Activated gamma-delta T cell treated with Interleukin-2 at 50 U/mL for 16 hours (primary cell): ENCODE measurements at places on chromosomes 4 and X.

DNA sequence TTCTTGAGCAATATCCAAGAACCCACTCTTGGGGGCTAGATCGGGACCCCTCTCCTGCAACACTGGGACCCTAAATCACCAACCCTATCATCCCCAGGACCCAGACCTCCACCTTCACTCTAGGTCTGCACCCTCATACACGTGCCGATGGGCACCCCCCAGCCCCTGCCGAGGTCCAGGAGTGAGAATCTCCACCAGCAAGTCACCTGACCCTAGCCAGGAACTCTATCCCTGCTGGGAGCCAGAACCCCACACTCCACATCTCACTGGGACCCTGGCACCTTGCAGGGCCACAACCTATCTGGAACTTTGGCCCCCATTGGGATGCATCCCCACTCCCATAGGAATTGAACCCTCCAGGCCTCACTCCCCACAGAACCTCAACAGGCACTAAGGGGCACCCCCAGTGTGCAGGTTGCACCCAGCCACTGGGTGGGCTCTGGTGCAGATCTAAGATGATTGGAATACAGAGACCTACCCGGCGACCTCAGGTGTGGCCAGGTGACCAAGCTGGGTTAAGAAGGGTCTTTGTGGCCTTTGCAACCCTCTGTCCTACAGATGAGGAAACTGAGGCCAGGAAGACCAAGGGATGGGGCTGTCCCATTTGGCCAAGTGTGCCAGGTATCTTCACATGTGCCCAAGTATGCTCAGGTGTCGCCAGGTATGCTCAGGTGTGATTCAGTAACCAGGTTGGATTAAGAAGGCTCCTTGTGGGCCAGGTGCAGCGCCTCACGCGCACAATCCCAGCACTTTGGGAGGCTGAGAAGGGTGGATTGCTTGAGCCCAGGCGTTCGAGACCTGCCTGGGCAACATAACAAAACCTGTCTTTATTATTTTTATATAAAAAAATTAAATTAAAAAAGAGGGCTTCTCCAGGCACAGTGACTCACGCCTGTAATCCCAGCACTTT lies 3.1 kb upstream of the DHRSX start:
- no peak for DNase-seq

DNA sequence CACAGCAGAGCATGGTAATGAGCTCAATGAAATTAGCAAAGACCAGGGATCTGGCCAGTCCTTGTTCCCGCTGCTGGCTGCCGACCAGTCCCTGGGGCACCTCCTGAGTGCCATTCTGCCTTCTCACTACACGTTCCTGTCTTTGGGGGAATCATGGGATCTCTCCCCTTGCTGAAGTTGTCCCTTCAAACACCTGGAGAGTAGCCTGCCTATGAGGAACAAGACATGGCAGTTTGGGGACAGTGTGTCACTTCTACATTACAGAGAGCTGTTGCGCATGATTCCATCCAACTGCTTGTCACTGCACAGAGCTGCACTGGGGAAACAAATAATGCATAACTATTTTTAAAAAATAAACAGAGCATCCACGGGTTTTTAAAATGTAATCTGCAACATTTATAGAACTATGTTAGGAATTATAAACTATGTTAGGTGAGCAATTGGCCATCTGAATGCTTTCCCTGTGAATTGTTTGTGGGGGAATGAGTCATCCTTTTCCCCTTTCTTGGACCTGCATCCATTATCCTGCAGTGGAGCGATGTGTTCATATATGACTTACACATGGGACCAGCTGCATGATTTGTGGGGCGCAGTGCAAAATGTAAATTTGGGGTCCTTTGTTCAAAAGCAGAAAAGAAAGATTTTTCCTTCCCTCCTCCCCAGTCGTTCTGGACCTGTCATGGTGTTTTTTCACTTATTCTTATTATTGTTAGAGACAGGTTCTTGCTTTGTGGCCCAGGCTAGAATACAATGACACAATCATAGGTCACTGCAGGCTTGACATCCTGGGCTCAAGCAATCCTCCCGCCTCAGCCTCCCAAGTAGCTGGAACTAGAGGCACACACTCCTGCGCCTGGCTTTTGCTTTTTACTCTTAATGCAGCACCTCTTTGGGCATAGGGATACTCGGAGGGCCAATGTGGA lies 115.0 kb upstream of the TBL1X start:
- no peak for DNase-seq

GRCh38 chr4:40606239-40606767 lies 23.4 kb downstream of the RBM47 start:
- no peak for DNase-seq

- no peak for DNase-seq
Observed at GRCh38 chr4:171288816-171289432, 524.3 kb upstream of the GALNTL6 start.

GRCh38 chr4:158020734-158021346 lies 152.0 kb downstream of the GASK1B start:
- no peak for DNase-seq

GRCh38 chr4:7831330-7831729 lies 108.3 kb downstream of the AFAP1 start:
- DNase-seq = no peak

DNA sequence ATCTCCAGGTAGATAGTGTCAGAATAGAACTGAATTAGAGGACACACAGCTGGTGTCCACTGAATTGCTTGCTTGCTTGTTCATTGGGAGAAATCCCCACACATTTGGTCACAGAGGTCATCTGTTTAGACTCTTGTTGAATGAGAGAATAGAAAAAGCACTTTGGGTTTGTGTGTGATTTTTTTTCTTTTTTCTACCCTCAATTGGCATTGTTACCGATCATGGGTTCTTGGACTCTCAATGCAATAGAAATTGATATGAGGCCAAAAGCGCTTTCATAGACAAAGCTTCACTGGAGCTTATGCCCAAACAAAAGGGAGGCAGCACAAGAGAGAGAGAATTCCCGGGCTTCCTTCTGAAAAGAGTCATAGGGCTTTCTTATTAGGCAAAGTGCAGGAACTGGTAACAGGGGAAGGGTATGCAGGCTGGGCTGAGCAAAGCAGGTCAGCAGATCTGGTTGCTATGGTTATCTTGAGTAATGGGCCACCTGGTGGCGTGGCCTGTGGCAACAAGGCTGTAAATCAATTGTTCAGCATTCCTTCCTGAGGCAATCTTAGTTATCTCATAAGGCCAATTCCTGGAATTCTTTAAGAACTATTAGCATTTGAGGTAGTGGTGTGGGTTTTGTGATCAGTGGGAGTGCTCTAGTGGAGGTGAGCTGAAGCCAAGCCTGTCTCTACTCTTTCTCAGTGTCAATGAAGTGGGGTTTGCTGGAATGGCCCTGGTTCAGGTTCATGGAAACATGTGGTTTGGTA lies 5.3 kb upstream of the GPR82 start:
- DNase-seq = no peak

DNA sequence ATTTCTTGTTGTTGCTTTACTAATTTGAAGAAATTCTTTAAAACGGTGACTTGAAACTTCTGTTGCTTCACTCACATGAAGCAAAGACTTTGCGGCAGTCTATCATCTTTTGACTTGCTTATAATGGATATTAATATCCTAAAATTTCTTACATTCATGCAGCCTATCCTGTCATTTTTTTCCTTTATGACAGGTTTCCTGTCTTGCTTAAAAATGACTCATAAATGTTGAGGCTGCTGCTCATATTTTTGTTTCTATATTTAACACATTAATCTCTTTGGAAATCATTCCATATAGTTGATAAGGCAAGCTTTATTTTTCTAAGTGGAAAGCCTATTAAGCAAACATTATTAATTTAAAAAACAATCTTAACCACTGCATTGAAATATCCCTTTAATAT lies 176.6 kb upstream of the GALNTL6 start:
- DNase-seq = no peak

GRCh38 chrX:146707781-146708180 lies 101.8 kb upstream of the CXorf51B start:
- no peak for DNase-seq

- DNase-seq = no peak
Observed at GRCh38 chrX:133285341-133285740, 67.2 kb upstream of the TFDP3 start.

DNA sequence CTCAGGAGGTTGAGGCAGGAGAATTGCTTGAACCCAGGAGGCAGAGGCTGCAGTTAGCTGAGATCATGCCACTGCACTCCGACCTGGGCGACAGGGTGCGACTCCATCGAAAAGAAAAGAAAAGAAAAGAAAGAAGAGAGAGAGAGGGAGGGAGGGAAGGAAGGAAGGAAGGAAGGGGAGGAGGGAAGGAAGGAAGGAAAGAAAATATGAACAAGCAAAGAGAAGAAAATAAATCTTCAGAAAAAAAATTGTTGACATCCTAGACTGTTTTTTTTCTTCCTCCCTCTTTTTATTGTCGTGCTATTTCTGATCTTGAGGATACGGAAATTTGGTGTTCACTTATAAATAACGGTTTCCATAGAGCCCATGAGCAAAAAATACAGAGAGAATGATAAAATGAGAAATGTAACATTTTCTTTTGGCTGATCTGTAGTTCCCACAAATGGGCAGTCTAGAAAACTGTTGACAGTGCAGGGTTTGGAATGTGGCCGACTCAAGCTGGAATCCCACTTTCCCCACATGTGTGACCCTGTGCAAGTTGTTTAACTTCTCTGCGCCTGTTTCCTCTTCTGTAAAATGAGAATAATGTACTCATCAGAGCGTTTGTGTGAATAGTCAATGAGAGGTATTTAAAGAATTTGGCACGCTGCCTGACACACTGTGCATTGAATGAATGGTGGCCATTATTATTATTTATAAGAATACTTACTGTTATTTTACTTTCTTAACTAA lies 19.4 kb downstream of the SORBS2 start:
- DNase-seq = no peak

DNA sequence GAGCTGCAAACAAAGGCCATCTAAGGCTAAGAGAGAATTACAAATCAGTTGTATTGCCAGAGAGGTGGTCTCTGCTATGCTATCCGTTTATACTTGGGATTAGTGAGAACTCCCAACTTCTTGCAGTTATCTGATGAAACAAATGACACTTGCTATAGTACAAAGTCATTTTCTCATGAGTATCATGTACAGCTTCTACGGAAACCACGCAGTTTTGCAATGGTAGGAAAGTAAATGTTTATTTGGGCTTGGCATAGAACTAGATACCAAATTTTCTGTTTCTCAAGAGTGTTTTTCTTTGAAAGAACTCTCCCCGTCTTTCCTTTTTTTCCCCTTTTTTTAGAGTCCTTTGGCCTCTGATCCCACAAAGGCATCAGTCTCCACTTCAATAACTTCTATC lies 128.2 kb upstream of the ENPEP start:
- DNase-seq = no peak

- DNase-seq = peak; percentile 32
Observed at GRCh38 chr4:38034986-38035882, 75.0 kb downstream of the PTTG2 start.

DNA sequence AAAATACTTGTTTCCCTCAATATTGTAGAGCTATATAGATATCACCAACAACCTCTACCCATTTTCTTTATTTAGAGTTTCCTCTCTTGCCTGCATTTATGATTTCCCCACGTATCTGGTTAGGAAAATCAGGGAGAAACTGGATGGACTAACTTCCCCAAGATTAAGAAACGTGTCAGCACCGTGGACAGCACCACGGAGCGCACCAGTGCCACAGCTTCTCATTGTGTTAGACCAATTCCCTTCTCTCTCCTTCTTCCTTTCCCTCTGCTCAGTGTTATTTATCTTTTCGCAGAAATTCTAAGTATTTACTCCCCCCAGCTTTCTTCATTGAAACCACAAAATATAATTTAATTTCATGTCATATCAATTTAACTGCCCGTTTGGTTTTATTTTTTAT lies 568.6 kb upstream of the BOD1L1 start:
- no peak for DNase-seq

DNA sequence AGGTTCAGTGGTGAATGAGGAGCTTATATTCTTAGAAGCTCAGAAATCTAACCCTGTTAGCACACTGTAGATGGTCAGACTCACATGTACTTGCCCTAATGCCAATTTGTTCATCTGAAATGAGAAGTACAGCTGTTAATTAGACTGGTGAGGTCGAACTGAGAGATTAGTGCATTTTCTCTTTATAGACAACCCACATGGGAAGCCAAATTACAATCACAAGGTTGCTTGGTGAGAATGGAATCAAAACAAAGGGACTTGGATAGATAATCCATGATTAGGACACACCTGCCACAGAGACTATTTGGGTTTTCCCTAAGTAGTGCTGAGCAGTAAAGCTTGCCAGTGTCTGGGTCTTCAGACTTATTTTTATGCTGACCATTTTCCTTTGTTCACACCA lies 88.3 kb downstream of the POLA1 start:
- no peak for DNase-seq

DNA sequence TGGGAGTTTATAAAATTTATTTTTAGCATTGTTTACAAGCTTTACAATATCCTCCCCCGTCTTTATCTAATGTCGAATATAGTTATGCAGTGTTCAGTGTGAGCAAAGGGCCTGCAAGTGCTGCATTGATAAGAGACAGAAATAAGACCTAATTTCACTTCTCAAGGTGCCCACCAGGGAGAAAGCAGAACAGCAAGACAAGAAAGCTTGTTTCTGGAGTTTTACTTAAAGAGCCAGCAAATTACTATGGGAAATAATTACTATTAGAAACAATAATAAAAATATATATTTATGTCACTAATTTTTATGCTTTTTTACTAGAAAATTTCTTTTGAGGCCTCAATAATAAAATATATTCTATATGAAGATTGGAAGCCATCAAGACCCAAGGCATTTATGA lies 2677.7 kb downstream of the ARAP2 start:
- no peak for DNase-seq

DNA sequence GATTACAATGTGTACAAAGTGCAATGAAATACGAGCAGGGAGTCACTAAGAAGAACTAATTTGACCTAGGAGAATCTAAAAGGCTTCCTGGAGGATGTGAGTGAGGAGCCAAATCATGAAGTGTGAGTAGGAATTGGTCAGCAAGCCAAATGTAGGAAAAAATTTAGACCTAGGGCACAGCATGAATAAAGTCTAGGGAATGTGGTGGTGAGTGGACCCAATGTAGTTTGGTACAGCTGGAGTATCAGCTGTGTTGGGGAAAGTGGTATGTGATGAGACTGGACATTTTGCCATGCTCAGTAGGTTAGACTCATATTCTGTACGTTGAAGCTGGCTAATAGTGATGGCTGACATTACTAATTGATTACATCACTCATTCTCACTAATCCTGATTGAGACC lies 191.0 kb downstream of the AFF2 start:
- no peak for DNase-seq
